ENCODE measurements at places on chromosomes 1 and 21. TPM values are rescaled to one million over a fixed set of nuclear protein-coding genes. Genes with fewer than 3 reads are reported as not detected.

DNA sequence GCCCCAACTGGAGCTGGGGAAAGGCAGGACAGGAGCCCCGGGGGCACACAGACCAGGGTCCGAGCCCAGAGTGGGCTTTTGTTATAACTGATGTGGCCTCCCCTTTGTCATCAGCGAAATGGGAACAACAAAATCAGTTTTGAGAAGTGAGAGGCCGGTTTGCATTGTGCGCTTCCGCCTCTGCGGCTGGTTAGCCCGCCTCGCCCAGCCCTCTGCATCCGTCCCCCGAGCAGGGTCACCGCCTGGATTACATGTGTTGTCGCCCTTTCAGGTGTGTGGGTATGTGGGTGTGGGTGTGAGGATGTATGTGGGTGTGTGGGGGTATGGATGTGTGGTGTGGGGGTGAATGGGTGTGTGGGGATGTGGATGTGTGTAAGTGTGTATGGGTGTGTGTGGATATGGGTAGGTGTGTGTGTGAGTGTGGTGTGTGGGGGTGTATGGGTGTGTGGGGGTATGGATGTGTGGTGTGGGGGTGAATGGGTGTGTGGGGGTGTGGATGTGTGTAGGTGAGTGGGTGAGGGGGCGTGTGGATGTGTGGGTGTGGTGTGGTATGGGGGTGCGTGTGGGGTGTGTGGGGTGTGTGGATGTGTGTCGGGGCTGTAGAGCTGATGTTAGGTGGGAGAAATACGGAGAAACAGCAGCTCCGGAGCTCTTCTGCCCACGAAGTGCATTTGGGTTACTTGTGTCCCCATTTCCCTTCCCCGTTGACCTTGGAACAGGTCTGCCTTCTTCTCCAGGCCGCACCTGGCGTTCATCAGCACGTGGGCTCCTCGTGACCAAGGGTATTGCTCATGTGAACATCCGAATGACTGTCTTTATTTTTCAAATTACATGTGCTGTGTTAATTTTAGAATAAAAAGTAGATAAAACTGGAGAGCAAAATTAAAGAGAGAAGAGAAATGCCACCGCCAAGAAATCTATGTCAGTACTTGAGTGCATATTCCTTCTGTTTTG, 67.6 kb downstream of the FHAD1 start:
- DNase-seq: no peak

DNA sequence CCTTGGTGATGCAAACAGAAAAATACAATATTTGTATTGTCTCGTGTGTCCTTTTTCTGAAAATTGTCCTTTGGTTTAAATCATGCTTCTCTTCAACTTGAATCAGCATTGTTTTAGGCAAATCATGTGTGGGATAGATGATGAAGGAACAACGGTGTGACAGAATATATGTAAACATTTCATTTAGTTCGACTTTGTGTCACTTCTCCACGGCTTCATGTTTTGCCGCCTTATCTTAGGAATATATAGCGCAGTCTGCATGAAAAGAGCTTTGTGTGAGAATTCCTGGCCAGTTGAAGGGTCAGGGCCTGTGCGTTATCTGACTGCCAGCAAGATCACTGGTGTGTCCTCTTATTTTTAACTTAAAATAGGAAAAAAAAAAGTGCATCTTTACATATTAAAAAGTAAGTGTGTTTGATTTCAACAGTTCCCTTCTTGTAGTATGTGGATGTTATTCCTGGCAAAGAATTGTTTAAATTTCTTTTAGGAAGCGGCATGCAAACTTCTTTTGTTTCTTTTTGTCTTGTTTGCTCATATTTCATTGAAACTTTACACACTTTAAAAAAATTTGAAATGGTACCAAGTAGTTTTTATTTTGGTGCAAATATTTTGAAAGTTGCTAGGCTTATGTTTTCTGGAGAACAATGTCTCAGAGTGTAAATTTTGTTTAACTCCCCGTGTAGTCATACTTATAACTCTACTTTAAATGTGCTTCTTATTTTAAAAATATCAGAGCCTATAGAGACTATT, 465.2 kb downstream of the USP25 start:
- DNase-seq: no peak

- DNase-seq: no peak
Measured at GRCh38 chr1:71593523-71593922, 512.7 kb upstream of the ZRANB2 start.

The ADAMTS1 gene
- total RNA-seq: 68.1 TPM

The KRTAP21-2 gene
- not detected for total RNA-seq
